Fibroblast of skin of left quadriceps (primary cell): ENCODE measurements at places on chromosomes 16 and 17.

DNA sequence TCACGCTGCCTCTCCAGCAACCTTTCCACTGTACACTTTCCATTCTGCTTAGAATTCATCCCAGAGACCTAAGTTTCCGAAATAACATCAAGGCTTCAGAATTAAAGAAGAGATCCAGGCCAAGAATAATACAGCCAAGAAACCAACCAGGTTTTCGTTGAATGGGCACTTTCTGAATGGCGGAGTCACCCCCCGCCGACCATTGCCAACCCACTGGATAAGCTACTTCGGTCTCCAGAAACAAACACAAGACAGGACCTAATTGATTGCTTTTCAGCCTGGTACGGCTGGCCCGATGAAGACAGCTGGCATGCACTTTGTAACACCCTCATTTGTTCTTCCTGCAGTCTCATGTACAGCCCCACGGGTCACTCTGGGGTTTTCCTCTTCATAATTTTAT, 308.1 kb upstream of the ZFHX3 start:
- no peak for DNase-seq

GRCh38 chr17:45230787-45231480, 9.2 kb downstream of the FMNL1 start:
- no peak for DNase-seq

- DNase-seq = no peak
These were observed 127.2 kb downstream of the HS3ST3B1 start for GRCh38 chr17:14427900-14428647.

DNA sequence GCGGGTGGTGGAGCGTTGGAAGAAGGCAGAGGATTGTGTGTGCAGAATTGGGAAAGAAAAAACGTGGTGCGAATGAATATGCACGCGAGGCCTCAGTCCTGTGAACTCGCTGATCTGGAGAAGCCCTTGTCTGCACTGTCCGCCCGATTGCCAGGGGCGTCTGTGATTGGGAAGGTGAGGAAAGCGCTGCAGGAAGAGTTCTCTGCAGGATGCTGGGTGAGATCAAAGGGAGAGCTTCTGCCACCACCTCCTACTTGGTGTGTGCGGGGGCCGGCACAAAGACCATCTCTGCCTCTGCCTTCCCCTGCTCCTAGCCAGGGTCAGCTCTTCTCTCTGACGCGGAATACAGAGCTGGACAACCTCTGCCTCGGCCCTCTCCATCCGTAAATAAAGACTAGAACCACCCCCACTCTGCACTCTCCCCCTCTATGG, 841 bp upstream of the RAB5C start:
- DNase-seq = no peak

DNA sequence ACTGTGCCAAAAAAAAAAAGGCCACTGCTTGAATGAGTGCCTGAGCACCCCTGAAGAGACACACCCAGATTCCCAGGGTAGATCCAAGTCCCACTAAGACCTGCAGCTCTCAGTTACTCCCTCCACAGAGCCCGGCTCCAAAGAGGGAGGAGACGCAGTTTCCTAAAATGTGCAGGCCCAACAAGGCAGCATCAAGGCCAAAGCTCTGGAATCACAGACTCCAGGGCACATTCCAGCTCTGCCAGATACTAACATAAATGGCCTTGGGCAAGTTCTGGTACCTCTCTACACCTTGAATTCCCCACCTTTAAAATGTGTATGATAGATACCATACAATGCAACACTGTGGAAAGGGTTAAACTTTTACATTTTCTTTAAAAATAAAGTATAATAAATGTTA, 57.0 kb downstream of the GAS7 start:
- DNase-seq = no peak

GRCh38 chr17:7993972-7994589, 8.3 kb upstream of the GUCY2D start:
- DNase-seq = no peak

DNA sequence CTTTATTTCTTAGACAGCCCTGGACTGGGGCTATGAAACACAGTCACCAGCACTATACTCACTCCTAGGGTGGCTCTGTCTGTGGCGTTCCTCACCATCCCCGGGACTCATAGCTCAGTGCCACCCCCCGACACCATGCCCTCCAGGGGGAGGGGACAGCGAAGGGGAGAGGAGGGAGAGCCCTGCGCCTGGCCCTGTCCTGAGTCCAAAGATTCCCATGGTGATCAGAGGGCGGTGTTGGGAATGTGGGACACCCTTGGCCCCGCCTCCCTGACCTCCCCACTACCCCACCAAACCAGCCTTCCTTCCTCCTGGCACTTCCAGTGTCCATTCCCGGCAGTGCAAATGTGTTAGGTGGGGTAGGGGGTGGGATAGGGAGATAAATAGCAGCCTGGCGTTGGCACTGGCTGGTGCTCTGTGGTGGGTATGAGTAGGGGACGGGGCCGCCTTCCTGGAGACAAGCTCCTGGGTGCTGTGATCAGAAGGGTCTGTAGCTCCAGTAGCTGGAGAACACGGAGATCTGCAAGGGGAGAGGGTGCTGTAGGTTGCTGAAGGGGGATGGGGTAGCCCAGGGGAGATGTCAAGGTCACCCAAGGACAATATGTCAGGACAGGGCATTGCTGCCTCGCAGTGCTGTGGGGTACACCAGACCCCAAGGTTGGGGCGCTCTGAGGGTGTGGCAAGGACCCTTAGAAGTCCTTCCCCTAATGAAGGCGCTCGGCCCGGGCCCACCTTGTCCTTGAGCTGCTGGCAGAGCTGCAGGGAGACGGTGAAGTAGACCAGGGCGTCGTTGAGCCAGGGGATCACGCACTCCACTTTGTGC, 2.0 kb downstream of the SMIM22 start:
- no peak for DNase-seq

DNA sequence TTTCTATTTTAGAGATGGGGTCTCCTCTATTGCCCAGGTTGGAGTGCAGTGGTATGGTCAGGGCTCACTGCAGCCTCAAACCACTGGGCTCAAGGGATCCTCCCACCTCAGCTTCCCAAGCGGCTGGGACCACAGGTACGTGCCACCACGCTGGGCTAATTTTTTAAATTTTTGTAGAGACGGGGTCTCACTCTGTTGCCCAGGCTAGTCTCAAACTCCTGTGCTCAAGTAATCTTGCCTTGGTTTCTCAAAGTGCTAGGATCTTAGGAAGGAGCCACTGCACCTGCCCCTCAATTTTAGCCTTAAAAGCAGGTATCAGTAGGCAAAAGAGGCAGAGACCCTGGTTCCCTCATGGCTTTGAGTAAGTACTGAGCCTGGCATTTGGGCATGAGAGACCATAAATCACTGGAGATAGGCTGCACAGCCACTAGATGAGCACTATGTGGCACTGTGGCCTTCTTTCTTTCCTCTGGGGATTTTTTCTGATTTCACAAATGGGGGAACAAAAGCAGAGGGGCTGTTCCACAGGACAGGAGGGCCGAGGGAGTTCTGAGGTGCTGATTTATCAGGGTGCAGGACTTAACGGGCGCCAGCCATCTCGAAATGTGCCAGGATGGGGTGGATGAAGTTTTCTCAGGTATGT, 82.2 kb downstream of the PLXDC1 start:
- DNase-seq = no peak

DNA sequence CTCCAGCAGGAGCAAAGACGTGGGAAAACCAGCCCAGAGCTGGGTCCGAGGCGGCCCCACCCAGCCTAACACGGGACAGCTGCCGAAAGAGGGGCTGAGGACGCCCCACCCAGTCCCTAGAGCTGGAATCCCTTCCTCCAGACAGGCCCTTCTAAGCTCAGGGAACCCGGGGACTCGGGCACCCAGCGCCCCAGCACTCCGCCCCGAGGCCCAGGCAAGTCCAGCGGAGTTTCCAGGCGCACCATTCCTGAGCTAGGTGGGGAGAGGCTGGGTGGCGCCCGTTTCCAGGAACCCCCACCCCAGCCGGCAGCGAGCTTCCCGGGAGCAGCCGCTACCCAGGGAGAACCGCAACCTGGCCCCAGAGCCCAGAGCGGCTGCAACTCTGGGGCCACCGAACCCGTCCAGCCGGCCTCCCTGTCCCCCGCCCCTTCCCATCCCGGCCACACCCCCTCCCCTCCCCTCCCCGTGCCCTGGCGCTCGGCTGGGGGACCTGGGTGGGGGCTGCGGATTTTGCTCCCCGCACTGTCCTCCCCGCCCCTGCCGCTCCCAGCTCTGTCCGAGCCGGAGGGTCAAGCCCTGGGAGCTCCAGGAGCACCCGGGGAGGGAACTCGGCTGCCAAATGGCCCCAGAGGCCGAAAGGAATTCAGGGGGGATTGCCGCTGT, 536 bp downstream of the TMC6 start:
- no peak for DNase-seq

GRCh38 chr17:70624211-70624610, 454.9 kb downstream of the KCNJ2 start:
- no peak for DNase-seq

- peak; percentile 61 for DNase-seq
These were observed 772 bp downstream of the CHD3 start for GRCh38 chr17:7889166-7889955.

GRCh38 chr17:46818929-46819859, 702 bp upstream of the WNT3 start:
- no peak for DNase-seq

DNA sequence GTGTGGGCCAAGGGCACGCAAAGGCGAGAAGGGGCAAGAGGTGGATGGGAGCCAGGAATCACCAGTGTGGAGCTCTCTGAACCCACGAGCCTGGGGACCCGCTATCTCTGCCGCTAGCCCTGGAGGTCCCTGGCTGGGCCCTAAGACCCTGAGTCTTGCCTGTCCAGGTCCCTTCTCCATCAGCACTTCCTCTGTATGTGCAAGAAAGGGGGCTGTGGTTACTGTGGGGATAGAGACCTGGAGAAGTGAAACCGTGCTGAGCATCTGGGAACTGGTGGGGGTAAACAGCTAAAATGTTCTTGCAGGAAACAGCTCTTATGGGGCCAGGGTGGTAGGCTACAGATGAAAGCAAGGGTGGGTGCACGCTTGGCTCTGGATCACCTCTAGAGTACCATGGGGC, 3.1 kb downstream of the SPNS3 start:
- no peak for DNase-seq

- DNase-seq = no peak
These were observed 38.0 kb downstream of the FZD2 start for GRCh38 chr17:44595216-44595775.

DNA sequence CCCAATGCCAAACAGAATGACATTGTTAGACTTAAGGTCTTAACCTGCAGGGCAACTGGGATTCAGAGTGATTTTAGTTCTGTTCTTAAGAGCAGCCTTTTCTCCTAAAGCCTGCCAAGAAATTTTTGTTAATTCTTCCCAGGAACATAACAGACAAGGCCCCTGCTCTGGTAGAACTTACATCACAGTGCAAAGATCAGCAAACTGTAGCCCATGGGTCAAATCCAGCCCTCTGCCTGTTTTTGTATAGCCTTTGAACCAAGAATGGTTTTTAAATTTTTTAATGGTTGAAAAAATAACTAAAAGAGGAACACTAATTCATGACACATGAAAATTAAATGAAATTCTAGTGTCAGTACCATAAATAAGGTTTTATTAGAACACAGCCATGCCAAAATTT, 3.8 kb downstream of the ACSM3 start:
- no peak for DNase-seq

DNA sequence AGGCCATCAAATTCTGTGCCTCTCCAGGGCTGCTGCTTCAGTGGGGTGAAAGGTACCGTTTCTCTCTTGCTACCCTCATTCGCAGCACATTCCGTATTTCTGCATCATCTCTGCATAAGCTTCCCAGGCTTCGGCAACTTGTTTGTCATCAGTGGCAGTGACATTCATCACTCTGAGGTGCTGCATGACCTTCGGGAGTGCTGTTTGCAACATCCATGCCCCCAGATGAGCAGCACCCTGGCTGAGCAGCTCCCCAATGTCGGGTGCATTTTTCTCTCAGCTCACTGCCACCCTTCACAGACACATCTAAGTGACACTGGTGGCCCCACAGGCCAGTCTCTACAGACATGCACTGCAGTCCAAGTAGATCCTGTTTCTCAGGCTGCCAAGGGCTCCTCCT, 3.8 kb downstream of the CREBBP start:
- DNase-seq = no peak

GRCh38 chr17:73184136-73184993, 8.5 kb upstream of the COG1 start:
- no peak for DNase-seq

DNA sequence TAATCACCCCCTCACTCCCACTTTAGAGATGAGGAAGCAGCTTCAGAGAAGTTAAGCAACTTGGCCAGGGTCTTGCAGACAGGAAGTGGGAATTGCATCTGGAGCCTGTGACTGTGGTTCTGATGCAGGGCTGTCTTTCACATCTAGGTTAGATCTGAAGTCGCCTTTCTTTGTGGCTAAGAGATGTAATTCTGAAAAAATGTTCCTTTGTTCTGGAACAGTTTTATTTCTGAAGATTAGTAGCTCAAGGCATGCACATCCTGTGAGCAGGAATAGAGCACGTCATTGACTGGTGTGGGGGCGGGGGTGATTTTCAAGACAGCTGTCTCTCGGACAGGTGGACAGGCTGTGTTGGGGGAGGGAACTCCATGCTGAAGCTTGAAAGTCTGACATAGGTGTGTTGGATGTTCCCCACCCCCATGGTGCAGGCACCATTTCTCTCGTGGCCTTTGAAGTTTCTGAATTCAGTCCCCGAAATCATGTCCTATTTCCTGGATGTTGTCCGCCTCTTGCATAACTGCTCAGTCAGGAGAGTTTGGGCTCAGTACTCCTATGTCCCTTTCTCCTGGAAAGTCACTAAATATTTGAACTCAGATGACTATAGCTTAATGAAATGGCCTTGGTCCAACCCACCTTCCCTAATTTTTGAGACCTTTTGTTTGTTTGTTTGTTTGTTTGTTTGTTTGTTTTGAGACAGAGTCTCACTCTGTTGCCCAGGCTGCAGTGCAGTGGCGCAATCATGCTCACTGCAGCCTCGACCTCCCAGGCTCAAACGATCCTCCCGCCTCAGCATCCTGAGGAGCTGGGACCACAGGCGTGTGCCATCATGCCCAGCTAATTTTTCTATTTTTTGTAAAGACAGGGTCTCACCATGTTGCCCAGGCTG, 21.0 kb upstream of the HERPUD1 start:
- peak; percentile 71 for DNase-seq

DNA sequence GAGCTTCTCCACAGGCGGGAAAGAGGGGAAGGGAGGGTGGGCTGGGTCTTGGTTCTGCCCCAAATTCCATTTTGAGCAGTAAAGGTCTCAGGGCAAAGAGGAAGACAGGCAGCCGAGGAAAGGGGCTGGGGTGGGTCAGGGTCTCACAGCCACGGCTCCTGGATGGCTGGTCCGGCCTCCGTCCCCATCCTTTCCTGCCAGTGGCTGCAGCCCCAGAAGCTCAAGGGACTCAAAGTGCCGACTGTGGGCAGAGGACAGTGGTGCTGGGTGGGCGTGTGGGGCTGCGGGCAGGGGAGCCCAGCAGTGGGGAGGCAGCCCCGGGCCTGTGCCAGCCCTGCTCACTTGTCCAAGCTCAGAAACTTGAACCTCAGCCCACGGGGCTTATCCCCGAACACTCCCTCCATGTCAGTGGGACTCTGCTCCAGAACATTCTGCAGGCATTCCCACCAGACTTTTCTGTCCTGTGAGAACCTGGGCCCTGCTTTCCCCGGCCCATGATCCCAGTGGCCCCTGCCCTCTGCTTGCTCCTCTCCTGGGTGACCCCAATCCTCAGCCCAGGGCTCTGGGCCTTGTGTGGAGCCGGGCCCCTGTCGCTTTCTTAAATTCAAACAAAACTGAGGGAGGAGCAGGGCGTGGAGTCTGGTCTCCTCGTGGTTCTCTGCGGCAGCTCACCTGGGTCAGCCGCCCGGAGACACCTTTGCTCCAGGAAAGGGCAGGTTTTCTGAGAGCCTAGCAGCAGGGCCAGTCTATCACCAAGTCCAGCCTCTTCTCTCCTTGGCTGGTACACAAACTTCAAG, 117.8 kb upstream of the METRNL start:
- no peak for DNase-seq
